Activated CD4-positive, alpha-beta T cell treated with anti-CD3 and anti-CD28 coated beads, Interleukin-2, amount 50 U/mL, for 1 hour (primary cell): ENCODE measurements at places on chromosomes 13 and 19.

DNA sequence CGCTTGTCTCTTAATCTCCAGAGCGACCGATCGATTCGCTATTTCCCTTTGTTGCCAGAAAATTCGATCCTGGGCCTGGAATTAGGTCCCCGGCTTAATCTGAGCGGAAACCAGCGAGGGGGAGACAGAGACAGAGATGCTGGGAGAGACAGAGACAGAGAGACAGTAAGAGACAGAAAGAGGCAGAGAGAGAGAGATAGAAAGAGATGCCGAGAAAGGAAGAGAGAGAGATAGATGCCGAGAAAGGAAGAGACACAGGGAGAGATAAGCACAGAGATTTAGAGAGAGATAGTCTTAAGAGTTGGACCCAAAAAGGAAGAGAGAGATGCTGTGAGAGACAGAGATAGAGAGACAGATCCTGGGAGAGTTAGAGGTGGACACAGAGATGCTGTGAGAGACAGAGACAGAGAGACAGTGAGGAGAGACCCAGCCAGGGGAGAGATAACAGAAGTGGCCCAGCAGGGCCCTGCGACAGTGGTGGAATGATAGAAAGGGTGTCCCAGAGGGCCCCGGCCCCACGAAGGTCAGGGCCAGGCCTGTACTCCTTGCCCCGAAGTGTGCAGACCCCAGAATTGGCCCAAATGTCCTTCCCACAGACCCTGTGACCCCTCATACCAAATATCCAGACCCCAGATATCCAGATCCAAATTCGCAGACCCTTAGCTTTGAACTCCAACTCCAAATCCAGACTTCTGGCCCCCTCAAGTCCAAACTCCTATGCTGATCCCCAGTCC is 1.3 kb downstream of the ERFL start:
- no peak for DNase-seq

DNA sequence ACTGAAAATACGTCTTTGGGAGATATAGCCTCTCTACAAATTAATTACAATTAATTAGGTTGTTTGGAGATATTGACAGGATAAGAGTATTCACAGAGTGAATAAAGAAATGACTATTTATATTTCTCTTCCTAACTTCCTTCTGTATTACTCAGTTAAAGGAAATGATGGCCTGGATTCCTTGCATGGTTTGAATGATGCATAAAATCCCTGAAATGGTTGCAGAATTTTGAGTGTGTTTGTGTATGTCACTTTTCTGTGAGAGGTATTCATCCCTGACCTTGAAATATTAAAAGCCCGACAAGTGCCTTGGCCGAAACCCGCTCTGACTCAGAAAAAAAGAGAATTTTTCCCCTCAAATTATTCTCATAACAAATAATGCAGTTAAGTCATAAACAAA is 90.0 kb downstream of the PDS5B start:
- no peak for DNase-seq

DNA sequence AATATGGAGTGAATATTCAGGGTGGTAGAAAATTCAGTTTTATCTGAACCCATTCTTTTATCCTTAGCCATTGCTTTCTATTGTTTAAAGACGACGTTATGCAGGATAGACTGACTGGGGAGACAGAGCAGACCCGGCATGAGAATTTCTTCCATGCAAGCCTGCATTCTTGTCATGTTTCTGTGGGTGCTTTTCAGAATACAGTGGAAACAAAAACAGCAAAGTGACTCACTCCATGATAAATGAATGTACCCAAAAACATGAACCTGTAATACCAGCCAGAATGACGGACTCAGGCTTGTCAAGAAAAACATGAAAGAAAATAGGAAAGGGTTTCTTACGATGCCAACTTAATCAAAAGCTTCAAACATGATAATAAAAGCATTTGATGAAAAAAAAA is 924.0 kb downstream of the EFNB2 start:
- DNase-seq: no peak

- no peak for DNase-seq
Measured at GRCh38 chr19:52142001-52142595, 2.4 kb upstream of the ZNF616 start.

DNA sequence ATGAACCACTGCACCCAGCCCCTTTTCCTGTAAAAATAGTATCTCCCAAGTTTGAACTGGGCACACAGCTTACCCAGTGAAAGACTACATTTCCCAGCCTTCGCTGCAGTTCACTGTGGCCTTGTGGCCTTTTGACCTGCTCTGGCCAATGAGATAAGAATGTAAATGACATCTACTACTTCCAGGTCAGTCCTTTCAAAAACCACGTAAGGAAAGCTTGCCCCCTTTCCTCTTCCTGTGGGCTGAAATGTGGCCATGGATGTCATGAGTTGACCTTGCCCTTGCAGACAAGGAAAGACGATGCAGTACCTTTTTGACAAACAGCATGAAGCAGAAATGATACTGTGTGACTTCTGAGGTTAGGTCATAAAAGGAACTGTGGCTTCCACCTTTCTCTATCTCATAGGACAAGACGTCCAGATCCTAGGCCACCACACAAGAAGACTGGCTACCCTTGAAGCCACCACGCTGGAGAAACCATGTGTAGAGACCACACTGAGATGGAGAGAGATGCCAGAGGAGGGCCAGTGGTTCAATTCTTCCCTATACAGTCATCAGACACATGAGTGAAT is 19.9 kb downstream of the ACER1 start:
- no peak for DNase-seq

GRCh38 chr19:48674921-48675824 is 2.4 kb upstream of the NTN5 start:
- DNase-seq: peak; percentile 69

DNA sequence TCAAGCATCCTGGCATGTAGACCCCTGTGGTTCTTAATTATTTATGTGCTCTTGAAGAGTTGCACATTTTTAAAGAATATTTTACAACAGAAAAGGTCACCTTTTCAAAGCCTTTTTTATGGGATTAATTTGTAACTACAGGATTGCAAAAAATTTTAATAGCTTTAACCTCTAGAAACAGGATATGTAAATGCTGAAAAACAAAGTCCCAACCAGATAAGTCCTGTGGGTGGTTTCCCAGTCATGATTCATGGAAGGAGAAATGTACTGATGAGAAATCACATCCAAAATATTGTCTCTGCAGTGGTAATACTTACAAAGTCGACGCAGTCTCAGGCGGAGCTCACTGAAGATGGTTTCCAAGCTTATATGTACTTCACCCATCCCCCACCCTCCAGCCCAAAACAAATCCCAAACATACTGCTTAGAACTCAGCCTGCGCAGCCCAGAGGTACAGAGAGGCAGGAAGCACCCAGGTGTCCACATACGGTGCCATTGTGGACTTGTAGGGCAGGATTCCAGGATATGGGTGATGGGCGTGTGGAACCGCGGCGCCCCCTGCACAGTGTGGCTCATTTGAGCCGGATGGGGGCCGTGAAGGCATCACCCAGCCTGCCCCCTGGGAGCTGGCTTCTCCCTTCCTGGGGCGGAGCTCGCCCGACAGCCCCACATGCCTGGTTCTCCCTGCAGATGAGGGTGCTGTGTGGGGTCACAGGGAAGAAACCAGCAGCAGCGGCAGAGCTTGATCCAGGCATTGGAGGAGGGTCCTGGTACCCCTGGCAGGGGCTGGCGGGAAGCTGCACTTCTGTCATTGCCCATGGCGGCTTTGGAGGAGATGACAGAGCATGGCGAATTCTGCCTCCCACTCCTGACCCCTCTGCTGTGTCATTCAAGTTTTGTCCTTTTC is 101.2 kb downstream of the ATP11A start:
- no peak for DNase-seq

DNA sequence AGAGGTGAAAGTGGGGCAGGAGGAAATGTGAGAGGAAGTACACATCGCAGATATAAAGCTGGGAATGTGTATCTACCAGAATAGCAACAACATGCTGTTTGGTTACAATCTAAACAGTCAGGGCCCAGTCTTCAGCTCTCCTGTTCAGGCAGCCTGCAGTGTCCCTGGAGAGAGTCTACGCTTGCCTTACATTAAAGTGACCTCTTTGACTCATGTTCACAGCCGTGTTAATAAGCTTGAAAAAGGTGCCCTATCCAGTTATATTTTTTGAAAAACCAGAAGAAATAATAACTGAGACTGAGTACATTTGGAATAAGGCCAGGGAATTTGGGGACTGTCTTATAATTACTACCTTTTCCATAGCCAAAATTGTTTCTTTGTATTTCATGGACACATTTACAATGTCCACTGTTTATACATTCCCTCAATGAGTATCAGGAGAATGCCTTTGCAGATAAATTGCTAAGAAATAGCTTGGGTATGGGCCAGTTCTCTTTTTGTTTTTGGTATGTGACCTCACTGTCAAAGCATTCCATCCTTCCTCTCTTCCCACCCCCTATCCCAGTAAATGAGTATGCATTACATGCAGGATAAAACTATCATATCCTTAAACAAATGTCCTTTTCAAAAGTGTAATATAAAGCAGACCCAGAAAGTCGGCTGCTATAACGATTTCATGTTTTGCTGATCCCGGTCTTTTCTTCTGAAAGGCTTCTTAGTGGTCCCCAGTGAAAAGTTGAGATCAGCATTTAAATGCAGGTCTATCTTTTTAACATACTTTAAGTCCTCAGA is 82.6 kb downstream of the PCDH9 start:
- DNase-seq: no peak

GRCh38 chr19:45071969-45072790 is 4.1 kb downstream of the ZNF296 start:
- DNase-seq: no peak

GRCh38 chr19:45765702-45766295 is 3.3 kb downstream of the SIX5 start:
- no peak for DNase-seq
